ENCODE measurements at places on chromosomes 1 and 21. TPM values are rescaled to one million over a fixed set of nuclear protein-coding genes. Genes with fewer than 3 reads are reported as not detected.

GRCh38 chr1:155182052-155182550, 8.5 kb downstream of the TRIM46 start:
- DNase-seq: no peak

Gene CSDE1
- total RNA-seq: 540 TPM

Gene ANGPTL7
- not detected for total RNA-seq

Gene C1orf185
- total RNA-seq: not detected

Gene DNAJB4
- 38.4 TPM for total RNA-seq

All from endodermal cell (in vitro differentiated cells).